ENCODE measurements at places on chromosomes 4 and X.

DNA sequence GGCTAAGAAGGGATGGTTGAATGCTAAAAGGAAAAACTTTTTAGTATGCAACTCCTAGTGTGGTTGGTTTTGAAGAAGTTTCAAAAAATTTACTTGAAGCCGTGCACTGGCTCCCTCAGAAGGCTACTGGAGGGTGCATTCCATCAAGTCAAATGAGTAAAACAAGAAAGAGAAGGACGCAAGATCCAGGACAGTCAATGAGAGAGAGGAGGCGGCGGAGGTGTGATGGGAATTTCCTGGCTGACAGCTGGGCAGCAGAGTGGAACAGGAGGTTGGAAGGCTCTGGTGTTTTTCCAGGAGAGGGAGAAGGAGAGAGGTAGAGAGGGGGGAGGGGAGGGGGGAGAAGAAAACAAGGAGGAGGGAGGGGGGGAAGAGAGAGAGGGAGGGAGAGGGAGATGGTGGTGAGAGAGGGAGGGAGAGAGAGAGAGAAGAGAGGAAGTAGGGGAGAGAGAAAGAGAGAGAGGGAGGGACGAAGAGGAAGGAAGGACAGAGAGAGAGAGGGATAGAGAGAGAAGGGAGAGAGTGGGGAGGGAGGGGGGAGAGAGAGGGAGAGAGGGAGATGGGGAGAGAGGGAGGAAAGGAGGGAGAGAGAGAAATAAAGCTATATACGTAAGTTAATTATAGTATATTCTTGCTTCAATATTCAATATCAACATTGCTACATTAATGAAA lies 126.4 kb downstream of the SH3KBP1 start:
- DNase-seq = no peak

DNA sequence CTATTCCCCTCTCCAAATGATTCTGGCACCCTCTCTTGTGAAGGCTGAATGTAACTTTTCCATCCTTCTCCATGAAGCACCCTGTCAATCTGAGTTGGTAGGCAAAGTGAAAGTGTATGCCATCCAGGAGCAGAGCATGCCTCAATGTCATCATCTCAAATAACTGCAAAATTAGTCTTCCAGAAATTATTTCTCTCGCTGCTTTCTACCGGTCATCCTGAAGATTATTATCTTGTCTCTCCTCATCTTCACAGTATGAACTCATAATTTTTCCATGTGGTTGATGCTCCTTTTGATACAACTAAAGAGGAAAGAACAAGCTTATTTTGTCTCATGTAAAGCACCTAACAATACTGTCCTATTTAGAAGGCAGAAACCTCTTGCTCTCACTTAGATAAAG lies 285.5 kb upstream of the PCDH7 start:
- no peak for DNase-seq

DNA sequence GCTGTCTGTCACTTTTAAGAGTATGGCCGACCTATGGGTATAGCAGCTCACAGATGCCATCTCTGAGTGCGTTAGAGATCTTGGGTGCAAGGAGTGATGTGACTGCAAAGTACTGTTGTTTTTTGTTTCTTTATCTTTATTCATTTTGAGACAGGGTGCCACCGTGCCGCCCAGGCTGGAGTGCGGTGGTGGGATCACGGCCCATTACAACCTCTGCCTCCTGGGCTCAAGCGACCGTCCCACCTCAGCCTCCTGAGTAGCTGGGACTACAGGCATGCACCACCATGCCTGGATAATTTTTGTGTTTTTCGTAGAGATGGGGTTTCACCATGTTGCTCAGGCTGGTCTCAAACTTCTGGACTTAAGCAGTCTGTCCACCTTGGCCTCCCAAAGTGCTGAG lies 71.4 kb downstream of the CCKAR start:
- DNase-seq = no peak

DNA sequence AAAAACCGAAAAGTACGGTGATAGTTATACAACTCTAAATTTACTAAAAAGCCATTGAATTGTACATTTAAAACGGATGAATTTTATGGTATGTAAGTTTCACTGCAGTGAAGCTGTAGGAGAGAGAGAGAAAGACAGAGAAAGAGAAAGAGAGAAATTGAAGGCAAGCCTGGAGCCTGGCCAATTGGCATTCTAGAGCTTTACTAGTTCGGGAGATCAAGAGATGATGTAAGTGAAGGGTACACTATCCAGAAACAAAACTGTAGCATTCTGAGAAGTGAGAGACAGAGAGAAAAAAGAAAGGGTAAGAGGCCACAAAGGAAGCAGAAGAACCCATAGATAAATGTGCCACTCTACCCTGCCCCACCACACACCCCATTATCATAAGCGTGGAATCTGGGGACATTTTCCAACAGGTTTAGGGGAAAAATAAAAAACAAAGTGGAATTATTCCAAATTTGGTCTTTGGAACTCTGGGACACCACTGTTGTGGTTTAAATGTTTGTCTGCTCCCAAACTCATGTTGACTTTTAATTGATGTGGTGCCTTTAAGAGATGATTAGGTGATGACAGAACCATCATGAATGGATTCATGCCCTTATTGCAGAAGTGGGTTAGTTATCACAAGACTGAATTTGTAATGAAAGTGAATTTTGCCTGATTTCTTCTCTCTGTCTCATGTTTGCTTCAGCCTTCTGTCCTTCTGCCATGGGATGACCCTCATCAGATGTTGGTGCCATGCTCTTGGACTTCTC lies 123.0 kb upstream of the PLS3 start:
- no peak for DNase-seq

DNA sequence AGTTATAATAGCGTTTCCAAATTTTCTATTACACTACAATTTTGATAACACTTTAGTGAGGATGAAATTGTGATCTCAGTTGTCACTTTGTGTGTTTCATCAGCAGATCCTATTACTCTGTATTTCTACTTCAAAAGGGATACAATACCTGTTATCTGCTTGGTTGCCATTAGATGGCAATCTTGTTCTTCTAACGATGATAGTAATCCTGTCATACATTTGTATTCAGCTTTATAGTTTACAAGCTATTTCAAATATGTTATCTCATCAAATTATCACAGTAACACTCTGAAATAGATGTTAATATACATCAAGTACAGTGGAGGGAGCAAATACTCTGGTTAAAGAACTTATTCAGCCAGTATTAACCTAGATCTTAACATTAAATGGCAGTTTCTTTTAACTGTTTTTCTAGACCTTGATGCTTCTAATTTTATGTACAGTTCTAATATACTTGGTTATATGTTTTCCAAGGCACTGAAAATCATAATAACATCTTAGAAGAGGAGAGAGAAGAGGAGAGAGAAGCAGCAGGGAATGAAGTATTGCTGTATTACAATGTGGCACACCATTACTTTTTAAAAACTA lies 292.0 kb downstream of the CCSER1 start:
- peak; percentile 46 for DNase-seq

GRCh38 chr4:10201381-10202223 lies 85.0 kb upstream of the WDR1 start:
- DNase-seq = no peak

DNA sequence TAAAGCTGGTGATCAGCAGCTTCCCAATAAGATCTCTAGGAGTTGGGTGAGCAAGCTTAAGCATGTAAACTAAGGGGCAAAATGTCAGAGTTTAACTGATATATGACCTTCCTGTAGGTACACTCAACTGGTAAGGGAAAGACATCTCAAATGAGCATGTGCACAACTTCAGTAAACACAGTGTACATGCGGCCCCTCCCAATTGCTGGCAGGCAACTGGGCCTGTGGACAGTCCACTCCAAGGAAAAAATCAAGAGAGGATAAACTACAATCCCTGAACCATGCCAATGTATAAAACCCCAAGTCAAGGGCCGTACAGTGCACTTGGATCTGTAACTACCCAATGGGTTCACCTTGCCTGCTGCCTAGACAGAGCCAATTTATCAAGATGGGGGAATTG lies 4.9 kb upstream of the NAA11 start:
- no peak for DNase-seq

DNA sequence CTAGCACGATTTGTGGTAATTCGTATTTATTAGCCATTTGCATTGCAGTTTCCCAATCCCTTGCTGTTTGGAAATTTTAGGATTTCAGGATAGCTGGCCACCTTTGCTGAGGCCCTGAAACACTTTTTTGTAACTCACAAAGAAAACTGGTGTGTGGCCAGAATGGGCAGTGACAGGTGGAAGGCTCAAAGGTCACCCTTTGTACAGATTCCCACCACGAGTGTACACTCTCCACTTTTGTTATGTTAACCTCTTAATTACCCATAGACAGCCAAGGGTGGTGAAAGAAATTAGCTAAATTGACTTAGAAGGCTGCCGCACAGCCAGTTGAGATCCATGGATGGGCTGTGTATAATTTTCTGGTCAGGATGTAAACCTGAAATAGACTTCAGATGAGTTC lies 109.7 kb upstream of the ARX start:
- no peak for DNase-seq

GRCh38 chr4:125200556-125200955 lies 114.2 kb upstream of the FAT4 start:
- DNase-seq = no peak

- no peak for DNase-seq
Observed at GRCh38 chr4:3729882-3730226, 36.3 kb upstream of the ADRA2C start.

- no peak for DNase-seq
Observed at GRCh38 chrX:13463608-13464007, 105.8 kb upstream of the EGFL6 start.

- DNase-seq = no peak
Observed at GRCh38 chr4:81424816-81425755, 46.6 kb downstream of the RASGEF1B start.

DNA sequence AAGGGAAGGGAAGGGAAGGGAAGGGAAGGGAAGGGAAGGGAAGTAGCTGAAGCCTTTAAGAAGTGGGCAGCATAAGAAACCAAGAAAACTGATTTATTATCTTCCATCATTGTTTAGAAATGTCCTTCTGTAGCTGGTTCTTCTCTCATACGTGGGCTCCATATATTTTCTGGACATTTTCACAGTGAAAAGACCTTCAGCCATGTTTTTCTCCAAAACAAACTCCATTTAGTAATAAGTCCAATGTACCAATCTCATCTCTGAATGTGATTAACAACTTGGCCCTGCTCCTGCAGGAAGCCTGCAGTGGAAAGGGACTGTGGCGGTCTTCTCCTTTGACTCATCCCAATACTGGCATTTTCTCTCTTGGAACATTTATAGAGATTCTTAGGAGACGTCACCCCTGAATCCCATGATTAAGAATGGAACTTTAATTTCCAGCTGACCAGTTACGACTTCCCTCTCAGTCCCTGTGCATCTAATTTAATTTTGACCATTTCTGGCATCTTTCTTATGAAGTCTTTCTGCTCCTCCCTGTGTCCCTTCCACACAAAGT lies 96.6 kb upstream of the GUCY1A1 start:
- DNase-seq = no peak

DNA sequence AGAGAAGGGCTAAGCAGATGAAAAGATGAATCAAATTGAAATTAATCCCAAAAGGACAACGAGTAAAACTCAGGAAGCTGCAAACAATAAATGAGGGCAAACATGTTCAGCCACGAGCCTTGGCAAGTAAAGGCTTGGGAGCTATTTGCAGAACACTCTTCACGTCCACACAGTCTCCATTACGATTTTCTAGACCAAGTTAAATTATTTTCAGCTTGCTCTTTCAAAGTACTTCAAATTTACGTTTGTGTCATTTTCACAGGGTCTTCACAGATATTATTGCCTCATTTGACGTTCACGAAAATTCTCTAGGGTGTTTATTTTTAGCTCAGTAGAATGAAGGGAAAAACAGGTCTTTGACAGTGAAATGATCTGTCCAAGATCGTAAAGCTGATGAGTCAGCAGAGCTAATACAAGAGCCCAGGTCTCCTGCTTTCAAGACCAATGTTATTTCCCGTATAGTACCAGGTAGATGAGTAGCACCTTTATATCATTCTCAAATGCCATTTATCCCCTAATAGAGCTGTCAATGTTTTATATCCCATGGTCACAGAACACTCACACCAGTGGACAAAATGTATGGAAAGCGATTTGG lies 20.9 kb downstream of the KLB start:
- no peak for DNase-seq

GRCh38 chrX:42680666-42681065 lies 97.3 kb downstream of the PPP1R2C start:
- DNase-seq = no peak

GRCh38 chrX:63754136-63754859 lies 30.7 kb downstream of the ARHGEF9 start:
- no peak for DNase-seq

DNA sequence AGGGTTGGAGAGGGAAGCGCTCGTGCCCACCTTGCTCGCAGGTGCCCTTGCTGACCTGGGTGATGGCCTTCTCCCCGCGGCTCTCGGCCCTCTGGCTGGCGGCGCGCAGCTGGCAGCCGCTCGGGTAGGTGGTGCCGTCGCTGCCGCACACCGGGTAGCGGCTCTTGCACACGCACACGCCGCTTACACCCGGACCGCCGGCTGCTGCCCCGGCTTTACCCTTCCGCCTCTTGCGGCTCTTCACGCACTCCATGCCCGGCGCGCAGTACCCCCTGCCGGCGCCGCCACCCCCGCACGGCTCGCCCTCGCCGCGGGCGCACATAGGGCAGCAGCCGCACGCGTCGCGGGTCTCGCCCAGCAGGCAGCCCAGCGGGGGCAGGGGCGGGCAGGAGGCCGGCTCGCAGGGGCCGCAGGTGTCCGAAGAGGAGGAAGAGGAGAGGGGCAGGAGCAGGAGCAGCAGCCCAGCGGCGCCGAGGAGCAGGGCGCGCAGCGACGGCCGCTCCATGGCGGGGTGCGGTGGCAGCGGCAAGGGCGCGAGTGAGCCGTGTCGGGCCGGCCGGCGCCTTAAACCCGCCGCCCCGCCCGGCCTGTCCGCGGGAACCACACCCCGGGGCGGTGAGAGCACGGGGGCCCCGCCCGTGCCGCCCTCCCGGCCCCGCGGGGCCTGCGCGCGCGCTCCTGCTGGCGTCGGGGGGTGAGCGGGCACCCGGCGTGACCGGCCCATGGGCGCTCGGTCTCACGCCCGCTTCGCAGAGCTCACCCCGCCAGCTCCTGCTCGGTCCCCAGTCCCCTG lies at the start of gene IGFBP7:
Gene IGFBP7 (minus strand): TSS at position 539 of the 793 bp plus-strand sequence. CDS start 34 bp downstream, at position 505.
- DNase-seq = no peak

DNA sequence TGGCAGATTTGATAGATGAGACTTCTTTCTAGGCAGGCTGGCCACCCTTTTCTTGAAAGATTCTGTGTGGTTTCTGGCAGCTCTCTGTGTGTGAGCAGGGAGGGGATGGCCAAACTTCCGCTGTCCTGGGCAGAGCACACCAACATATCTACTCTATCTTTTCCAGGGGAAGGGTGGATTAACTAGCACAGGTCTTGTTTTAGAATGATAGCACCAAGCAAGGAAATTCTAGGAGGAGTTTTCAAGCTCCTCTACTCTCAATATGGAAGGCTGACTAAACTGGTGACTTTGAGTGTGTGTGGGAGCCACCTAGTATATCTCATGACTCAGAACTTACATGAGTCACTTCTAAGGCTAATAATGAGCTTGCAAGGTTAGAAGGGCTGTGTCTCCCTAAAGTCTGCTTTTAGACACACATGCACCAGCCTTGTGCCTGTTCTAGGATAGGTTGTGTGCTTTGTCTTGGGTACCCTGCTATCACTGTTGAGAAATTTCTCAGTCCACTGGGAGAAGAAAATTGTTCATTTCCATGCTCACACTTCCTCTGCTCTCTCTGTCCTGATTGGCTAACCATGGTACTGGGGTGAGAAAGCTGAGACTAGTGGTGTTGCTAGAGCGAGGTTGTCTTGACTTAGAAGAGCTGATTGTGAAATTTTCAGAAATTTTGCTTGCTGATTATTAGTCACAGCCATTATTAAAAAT lies 72.9 kb downstream of the YIPF6 start:
- no peak for DNase-seq
